ENCODE measurements at places on chromosomes 7 and 10.

DNA sequence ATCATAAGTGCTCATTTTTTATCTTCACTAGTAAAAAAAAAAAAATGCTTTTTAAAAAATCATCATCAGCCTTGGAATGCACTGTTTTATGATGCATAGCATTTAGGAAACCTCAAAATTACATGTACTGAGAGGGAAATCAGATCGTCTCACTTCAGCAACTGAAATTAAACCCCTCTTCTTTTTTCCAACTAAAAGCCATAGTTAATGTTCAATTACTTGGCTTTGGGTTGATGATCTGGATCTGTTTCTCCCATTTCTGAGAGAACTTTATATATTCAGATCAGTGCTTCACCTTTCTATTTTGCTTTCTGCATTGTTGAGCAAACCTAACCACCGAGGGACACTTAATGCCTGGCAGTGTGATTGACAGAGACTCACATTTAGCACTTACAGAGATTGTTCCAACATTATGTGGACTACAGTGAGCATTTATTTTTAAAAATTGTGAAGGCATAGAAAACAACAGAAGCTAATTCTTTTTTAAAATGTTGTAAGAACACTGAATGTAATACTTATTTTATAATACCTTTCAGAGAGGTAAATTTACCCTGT, 678.4 kb downstream of the PHTF2 start:
- DNase-seq, result no peak

- DNase-seq, result no peak
These were observed 47.4 kb downstream of the GPR37 start for GRCh38 chr7:124718032-124718766.

GRCh38 chr7:6589151-6589828, 531 bp upstream of the INTS15 start:
- DNase-seq, result no peak

GRCh38 chr10:79468841-79469585, 23.6 kb upstream of the ZCCHC24 start:
- no peak for DNase-seq

DNA sequence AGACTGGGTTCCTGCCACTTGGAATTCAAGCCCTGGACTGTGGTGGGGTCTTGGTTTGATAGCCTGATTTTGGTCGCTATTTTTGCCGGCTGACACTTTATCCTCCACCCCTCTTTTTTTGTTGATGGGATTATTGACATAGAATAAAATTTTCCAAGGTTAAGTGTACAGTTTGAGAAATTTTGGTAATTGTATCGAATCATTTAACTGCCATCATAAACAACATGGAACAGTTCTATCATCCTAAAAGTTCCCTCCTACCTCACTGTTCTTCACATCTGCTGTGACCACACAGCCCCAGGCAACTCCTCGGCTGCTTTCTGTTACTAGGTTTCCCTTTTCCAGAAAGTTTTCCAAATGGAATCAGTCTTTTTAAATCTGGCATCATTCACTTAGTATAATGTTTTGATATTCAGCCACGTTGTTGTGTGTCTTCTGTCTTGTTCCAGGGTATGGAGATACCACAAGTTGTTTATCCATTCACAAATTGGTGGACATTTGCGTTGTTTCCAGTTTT, 50.6 kb upstream of the STEAP1B start:
- DNase-seq, result no peak

GRCh38 chr10:110460111-110460809, 37.4 kb upstream of the DUSP5 start:
- peak; percentile 54 for DNase-seq

DNA sequence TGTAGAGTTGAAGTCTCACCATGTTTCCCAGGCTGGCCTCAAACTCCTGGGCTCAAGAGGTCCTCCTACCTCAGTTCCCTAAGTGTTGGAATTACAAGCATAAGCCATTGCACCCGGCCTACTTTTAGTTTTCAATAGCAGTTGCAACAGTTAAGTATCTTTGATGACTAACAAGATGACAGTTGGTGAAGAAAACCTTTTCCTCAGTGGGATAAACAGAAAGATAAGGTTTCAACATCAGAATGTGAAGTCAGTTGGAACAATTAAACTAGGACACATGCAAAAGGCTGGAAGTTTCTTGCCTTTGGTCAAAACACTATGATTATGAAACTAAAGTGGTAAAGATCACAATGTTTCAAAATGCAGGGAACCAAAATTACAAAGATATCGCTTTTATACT, 169.2 kb downstream of the ZNF438 start:
- DNase-seq, result no peak
